ENCODE measurements at places on chromosomes 11 and 22. TPM values are rescaled to one million over a fixed set of nuclear protein-coding genes. Genes with fewer than 3 reads are reported as not detected.

Gene TLCD5
- 6.1 TPM for total RNA-seq

Gene SYT9
- total RNA-seq = not detected

Gene SYT12
- total RNA-seq = not detected

- no peak for DNase-seq
Measured at GRCh38 chr11:104152941-104153505, 10.9 kb downstream of the PDGFD start.

DNA sequence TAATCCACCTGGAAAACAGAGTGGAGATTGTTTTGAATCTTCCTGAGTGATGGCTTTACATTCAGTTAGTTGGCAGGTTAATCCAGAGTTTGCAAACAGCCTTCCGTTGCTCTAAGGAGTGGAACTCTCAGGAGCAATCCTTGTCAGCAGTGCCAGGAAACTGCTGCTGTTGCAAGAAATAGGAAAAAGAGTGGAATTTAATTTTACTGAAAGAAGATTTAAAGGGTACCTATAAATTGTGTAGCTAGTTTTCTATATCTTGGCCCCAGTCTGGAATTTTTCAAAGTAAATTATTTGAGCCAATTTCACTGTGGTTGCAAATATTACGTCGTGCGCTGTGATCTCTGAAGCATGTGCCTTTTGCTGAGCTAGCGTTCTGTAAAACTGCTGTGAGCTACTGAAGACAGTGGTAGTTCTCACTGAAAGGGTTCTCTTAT, 55.5 kb upstream of the SLC5A12 start:
- DNase-seq = no peak

DNA sequence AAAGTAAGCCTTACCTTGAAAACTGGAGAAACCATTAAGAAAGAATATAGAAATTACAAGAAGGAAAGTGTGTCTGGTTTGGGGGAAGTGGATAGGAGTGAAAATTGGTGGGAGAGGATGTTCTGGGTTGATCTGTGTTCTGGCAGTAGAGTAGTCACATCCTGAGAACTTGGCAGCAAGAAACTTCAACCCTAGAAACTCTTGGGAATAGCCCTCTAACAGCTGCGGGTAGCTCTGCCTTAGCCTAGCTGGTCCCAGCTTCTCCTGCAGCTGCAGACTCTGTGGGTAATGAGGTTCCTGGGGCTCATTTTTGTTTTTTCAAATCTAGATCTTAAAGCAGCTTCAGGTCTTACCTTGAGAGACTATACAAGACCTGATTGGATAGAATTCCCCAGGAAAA, 24.2 kb upstream of the OR6X1 start:
- no peak for DNase-seq

GRCh38 chr22:37021710-37022482, 2.4 kb downstream of the MPST start:
- DNase-seq = no peak

DNA sequence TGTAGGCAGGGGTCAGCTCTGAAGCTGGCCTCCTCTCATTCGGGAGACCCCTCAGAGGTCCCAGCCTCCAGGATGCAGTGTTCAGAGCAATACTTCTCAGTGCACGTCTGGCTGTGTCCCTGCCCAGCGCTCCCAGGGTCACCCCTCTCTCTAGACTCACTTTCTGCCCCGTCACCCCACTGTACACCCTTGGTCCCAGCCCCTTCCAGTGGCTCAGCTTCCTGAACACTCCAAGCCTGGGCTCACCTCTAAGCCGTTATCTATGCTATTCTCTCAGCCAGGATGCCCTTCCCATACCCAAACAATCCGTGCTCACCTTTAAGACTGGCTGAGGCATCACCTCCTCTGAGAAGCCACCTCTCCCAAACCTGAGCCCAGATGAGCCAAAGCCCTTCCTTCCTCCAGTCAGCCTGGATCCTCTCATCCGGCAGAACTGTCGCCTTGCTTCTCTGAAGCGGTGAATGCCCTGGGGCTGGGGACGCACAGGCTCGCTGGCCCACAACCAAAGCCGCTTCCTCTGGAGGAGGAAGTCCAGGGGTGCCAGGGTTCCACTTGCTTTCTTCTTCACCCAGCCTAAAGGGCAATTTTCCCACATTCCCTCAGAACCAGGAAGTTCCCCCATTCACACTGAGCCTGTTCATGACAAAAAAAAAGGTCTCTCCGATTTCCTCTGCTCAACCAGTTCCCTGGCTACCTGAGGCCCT, 13.7 kb upstream of the CDKN1C start:
- DNase-seq = no peak

DNA sequence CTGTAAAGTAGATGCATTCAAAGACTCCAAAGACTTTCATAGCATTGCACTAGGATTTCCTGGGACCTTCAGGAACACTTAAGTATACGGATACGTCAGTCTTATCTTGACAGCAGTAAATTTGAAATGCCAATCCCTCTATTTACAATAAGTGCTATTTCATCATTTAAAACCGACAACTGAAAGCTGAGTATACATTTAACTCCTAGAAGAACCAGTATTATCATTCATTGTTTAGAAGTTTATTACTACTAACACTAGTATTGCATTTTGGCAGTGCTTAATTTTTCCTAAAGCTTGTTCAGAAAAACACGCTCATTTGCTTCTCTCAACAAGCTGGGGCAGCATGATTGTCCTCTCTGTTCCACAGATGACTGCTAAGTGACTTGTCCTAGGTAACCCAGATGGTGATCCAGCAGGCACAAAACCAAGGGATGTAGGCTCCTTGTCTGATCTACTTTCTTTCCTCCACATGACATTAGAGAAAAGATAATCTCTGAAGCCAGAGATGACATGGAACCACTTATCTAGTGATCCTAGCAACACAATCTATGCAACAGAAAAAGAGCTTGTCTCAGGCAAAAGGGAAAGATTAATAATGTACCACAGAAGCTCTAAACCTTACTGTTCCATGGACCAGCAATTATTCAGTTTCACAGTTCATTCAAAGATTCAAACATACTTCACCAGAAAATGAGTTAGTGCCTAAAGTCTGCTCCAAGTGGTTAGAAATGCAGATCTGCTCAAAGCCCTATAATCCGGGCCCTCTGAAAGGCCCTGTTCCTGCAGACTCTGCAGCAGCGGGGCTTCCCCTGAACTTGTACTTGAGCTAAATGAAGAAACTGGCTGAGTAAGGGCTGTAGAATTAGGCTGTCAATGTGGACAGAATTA, 5.2 kb downstream of the MAML2 start:
- DNase-seq = no peak

DNA sequence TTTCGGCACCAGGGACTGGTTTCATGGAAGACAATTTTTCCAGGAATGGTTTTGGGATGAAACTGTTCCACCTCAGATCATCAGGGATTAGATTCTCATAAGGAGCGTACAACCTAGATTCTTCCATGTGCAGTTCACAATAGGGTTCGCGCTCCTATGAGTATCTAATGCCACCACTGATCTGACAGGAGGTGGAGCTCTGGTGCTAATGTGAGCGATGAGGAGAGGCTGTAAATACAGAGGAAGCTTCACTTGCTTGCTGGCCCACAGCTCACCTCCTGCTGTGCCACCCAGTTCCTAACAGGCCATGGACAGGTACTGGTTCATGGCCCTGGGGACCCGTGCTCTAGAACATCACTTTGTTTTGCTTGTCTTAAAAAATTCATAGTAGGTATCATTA, 41.8 kb upstream of the AMPD3 start:
- no peak for DNase-seq

GRCh38 chr11:66277471-66278362, at the start of gene CNIH2:
Gene CNIH2, plus strand, starts transcription at chr11:66278175. Its CDS starts 282 bp downstream, at chr11:66278457.
- DNase-seq = no peak

GRCh38 chr11:131642756-131643531, 272.5 kb downstream of the NTM start:
- DNase-seq = no peak

DNA sequence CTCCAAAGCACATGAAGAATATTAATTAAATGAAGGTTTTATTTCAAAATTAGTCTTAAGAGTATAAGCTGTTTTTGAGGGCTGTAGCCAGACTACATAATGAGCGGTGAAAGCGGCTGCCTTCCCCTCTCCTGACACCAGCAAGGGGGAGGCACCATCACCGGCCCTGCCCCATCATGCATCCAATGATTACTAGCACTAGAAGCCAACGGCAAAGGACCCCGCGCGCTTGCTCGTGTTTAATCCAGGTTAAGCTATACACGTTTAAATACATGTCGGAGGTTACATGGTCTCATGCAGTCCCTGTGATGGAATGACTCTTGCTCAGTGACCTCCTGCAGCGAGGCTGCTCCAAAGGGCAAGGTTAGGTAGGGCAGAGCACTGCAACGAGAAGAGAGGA, 50.3 kb downstream of the FEZ1 start:
- DNase-seq = no peak

- no peak for DNase-seq
Measured at GRCh38 chr11:87972133-87972532, 203.1 kb downstream of the RAB38 start.

- DNase-seq = no peak
Measured at GRCh38 chr11:30774496-30775232, 188.5 kb upstream of the MPPED2 start.

DNA sequence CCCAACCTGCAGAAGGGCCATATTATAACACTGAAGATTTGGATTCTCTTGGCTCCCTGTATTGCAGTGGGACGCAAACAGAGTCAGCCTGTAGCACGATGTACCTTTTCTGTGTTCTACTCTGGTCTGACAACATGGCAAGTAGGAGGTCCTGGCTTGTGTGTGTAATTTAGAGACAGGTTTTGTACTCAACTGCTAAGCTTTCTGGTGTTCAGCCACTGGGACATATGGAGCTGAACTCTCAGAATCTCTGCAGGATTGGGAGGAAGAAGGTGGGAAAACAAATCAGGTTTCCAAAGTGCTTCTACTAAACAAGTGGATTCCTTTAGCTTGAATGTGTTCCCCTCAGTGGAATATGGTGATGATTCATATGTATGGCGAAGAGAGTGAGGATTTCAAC, 192.5 kb upstream of the MTMR2 start:
- no peak for DNase-seq

DNA sequence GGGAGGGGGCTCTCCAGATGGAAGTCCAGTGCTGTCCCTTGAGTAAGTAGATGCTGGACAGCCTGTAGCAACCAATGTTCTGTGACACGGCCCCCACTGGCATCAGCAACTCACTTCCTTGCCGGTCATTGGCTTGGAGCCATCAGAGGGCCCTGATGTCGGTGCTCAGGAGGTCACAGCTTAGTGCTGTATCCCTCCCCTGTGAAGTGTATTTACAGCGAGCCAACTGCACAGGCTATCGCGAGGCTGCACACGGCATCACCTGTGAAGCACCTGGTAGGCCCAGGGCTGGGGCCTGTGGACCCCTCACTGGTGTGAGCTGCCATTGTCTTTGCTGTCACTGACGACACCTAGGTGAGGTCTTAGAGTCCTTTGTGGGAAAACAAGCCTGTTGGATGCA, 13.4 kb upstream of the ACR start:
- DNase-seq = no peak
